ENCODE measurements at places on chromosomes 1 and 21.

- DNase-seq, result no peak
Observed at GRCh38 chr21:44887807-44888580, 14.5 kb upstream of the PTTG1IP start.

- peak; percentile 69 for DNase-seq
Observed at GRCh38 chr1:53572065-53572814, 113.0 kb downstream of the DMRTB1 start.

DNA sequence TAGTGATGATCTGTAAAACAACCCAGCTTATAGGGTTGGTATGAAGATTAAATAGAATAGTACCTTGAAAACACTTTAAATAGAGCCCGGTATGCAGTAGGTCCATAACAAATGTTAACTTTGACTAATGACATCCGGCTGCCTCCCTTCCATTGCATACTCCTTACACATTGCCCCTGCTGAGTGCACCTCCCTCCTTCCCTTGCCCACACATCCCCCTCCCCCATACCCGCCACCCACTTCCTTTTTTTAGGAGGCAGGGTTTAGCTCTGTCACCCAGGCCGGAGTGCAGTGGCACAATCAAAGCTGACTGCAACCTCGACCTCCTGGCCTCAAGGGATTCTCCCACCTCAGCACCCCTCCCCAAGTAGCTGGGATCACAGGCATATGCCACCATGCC is 24.4 kb upstream of the ZC3H12A start:
- peak; percentile 11 for DNase-seq

DNA sequence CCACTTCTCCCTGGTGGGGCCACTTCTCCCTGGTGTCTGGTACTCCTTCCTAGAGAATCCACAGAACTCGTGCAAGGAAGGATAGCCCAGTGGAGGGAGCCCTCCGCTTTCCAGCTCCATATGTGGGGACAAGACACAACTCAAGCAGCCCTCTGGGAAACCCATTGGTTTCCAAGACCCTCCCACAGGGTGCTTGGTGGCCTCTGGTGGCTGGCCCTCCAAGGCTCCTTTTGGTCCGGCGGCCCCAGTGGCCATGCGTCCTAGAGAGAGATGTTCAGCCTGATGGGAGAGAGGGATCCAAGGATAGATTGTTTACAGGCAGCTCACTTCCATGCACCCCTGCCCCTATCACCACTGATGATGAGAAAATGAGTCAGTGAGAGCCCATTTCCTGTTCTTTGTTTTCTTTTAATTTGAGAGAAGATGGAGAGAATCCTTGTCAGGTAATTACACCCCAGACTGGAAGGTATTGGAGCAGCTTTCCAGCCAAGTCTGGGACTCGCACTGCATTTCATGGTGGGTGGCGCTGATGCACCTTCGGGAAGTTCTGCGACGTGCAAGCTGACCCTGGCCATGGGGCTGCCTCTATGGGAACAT is 486.2 kb upstream of the VAMP3 start:
- DNase-seq, result no peak

DNA sequence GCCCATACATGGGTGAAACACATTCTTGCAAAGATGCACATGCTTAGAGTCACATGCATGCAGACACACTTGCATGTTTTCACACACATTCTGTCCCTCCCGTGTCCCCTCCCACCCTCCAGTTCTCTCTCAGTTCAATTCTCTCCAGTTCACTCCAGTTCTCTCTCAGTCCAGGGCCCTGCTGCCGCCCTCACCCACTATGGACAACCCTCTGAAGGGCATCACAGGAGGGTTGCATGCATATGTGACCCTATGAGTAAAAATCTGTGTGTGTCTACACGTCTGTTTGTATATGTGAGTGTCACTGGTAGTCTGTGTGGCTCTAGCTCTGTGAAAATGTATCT is 21.8 kb upstream of the ADGRB2 start:
- no peak for DNase-seq

DNA sequence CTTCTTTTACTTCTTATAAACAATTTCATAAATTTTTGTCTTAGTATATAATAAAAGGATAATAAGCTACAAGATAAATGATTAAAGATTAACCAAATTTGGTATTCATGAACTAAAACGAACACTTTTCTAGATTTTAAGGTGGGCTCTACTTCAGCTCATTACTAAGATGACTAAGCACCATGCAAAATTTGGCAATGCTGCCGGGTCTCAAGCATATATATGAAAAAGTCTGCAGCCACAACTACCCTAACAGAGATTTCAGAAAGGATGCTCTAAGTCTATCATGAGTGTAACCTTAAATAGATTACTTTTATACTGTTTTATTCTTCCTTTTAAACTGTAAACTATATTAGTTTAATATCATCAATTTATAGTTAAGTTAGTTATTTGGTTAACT is 47.8 kb downstream of the BRWD1 start:
- DNase-seq, result no peak

GRCh38 chr1:199851439-199852140 is 175.9 kb upstream of the NR5A2 start:
- no peak for DNase-seq

DNA sequence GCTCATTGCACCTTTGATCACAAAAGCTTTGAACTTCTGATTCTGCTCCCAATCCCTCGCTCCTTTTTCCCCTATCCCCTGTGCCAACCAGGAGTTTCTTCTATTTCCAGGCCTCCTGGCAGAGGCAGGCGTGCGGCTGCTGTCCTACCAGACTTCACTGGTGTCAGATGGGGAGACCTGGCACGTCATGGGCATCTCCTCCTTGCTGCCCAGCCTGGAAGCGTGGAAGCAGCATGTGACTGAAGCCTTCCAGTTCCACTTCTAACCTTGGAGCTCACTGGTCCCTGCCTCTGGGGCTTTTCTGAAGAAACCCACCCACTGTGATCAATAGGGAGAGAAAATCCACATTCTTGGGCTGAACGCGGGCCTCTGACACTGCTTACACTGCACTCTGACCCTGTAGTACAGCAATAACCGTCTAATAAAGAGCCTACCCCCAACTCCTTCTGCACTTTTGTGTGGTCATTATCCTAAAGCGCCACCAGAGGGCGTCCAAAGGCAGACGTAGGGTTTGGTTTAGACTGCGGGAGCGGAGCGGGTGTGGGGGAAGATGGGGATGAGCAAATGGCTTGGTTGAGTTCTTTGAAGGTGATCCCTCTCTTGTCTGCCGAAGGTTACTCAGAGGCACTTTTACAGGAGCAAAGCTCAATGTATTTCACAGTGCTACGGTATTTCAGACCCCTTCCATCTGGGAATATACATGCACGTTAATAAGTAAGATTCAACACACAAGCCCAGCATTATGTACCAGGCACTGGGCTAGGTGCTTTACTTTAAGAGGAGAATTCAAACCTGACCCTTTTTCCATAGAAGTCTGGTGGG is 24.7 kb downstream of the HMGCS2 start:
- DNase-seq, result peak; percentile 73

- DNase-seq, result no peak
Observed at GRCh38 chr1:82329226-82329625, 528.5 kb downstream of the ADGRL2 start.

DNA sequence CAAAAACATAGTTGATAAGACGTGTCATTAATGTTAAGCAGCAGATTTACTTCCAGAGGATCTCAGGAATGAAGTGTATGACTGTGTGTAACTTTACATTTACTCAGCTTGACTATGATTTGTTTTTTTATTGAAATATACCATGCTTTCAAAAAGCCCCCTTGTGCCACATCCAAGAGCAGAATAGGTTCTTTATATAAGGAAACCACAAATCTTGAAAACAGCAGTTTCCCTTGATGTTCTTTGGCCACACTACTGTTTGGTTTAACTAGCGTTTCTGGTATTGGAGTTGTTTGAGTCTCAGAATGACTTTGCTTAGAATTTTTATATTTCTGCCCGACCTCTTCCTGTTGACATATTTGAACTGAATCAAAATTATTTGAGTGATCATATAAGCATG is 25.0 kb downstream of the LRRC8C start:
- DNase-seq, result no peak

DNA sequence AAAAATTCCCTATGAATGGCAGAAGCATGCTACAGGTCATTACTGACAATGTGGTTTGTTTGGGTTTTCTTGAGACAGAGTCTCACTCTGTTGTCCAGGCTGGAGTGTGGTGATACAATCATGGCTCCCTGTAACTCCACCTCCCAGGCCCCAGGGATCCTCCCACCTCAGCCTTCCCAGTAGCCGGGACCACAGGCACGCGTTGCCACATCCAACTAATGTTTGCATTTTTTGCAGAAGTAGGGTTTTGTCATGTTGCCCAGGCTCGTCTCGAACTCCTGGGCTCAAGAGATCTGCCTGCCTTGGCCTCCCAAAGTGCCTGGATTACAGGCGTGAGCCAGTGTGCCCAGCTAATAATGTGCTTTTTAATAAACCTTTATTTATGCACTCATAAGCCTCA is 259.1 kb downstream of the NFIA start:
- DNase-seq, result no peak

GRCh38 chr1:20410503-20410902 is 75.5 kb downstream of the CAMK2N1 start:
- no peak for DNase-seq

GRCh38 chr1:192826791-192827546 is 18.1 kb downstream of the RGS2 start:
- peak; percentile 47 for DNase-seq

DNA sequence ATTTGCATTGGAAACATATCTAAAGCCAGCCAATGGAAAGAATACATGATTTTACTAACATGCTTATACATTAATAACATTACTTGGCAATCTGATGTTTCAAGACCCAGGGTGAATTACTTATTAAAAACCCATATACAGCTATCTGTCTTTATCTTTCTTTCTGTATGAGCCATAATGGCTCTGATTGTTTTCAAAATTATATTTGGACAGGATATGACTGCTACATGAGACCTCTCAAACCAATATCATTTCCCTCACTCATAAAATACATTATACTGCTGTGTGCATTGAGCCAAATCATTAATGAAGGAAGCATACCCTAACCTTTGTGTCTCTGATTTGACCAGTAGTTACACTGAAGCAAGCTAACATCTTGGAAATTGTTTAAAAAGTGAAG is 205.9 kb upstream of the DPYD start:
- no peak for DNase-seq

GRCh38 chr21:44370027-44370735 is 16.8 kb downstream of the TRPM2 start:
- DNase-seq, result peak; percentile 61

DNA sequence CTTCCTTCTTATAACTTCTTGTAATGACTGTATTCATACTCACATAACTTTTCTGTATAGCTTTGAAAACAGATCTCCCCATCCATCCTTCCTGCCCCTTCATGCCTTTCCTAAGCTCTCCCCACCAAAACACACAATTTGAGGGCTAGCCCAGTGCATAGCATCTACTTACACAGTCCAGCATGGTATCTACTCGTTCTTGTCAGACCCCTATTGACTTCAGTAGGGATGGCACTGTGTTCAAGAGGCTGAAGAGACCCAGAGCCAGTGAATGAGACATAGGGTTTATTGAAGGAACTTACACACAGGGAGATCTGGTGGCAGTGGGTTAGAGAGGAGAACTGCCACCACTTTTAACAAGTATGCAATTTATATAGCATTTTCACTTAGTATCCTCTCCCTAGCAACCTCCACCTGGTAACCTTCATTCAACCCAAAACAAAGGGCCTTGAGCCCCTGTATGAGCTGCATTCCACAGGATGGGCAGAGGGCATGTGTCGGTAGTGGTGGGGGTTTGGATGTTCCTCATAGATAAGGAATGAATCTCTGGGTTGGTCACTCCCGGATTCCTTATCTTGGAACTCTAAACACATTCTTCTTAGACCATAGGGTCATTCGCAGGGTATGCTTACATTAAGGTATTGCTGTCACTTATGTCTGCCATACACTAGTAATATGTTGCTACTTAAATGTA is 64.9 kb upstream of the GNG12 start:
- DNase-seq, result peak; percentile 49

GRCh38 chr21:25732091-25732760 is 2.5 kb downstream of the ATP5PF start:
- DNase-seq, result peak; percentile 25

GRCh38 chr1:67214420-67215174 is 48.3 kb downstream of the IL23R start:
- peak; percentile 23 for DNase-seq

GRCh38 chr1:206006946-206007345 is 3.8 kb upstream of the RAB7B start:
- no peak for DNase-seq

GRCh38 chr1:111436726-111437125 is 9.2 kb upstream of the OVGP1 start:
- peak; percentile 41 for DNase-seq

DNA sequence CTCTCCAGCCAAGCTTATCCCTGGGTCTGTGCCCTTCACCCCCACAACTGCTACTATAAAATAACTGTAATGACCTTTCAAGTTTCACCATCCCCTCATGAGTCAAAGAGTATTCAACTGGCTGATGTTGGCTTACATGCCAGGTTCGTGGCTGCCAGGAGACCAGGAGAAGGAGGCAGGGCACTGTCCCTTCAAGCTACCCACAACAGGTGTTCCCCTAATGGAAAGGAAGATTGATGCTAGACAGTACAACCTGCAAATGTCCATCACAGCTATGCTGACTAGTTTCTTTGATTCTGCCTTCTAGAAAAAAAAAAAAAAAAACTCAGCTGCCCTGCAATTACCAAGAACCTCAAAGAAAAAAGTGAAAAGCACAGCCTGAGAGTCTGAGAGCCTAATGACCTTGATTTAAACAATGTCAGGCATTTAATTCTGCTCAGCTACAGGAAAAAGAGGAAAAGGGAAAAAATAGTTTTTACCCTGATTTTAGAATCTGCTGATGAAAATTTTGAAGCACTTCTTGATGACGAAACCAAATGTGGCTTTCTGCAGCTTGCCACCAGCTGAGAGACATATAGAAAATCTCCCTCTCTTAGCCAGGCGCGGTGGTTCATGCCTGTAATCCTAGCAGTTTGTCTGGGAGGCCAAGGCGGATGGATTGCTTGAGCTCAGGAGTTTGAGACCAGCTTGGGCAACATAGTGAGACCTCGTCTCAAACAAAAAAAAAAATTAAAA is 82.7 kb upstream of the ROR1 start:
- peak; percentile 27 for DNase-seq

DNA sequence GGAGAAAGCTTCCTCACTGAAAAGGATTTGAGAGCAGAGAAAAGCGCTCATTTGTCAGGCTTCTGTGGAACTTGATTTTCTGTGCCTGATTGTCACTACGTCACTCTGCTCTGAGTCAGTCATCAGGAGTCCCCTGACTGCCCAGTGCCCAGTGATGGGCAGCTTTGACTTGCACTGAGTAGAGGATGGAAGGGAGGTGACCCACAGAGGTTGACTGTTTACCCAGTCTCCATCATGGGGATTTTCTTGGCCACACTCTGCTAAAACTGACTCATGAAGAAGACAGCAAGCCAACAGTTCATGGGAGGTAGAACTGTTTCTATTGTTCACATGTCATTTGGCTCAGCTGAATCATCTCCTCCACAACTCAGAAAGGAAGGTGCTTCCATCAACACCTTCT is 82.1 kb upstream of the DUSP10 start:
- peak; percentile 37 for DNase-seq

- peak; percentile 55 for DNase-seq
Observed at GRCh38 chr1:172460887-172461315, 17.0 kb upstream of the PIGC start.

- DNase-seq, result peak; percentile 13
Observed at GRCh38 chr1:229874609-229875008, 192.4 kb upstream of the GALNT2 start.

Measured in amniotic epithelial cell (primary cell).